ENCODE measurements at places on chromosomes 11 and 22. TPM values are rescaled to one million over a fixed set of nuclear protein-coding genes. Genes with fewer than 3 reads are reported as not detected.

ANO9 gene
- total RNA-seq = 120 TPM

LYVE1 gene
- total RNA-seq = 0.38 TPM

TBX10 gene
- not detected for total RNA-seq

YPEL1 gene
- 8.2 TPM for total RNA-seq

LRRC4C gene
- not detected for total RNA-seq

TMEM109 gene
- 76.6 TPM for total RNA-seq

TRIM29 gene
- not detected for total RNA-seq

NTM gene
- not detected for total RNA-seq

KRTAP5-7 gene
- not detected for total RNA-seq

SMIM35 gene
- total RNA-seq = 0.32 TPM

EMID1 gene
- 0.76 TPM for total RNA-seq

TSGA10IP gene
- total RNA-seq = not detected

KDELR3 gene
- 0.20 TPM for total RNA-seq

TBX1 gene
- total RNA-seq = 0.20 TPM

MMP10 gene
- not detected for total RNA-seq

RASGRP2 gene
- total RNA-seq = 610 TPM

OSBP2 gene
- 2.8 TPM for total RNA-seq

GLYAT gene
- not detected for total RNA-seq

BIK gene
- 2.0 TPM for total RNA-seq

OR10A5 gene
- not detected for total RNA-seq

CATSPERZ gene
- not detected for total RNA-seq

RAG1 gene
- total RNA-seq = 0.51 TPM
